ENCODE measurements at places on chromosomes 5 and 9.

DNA sequence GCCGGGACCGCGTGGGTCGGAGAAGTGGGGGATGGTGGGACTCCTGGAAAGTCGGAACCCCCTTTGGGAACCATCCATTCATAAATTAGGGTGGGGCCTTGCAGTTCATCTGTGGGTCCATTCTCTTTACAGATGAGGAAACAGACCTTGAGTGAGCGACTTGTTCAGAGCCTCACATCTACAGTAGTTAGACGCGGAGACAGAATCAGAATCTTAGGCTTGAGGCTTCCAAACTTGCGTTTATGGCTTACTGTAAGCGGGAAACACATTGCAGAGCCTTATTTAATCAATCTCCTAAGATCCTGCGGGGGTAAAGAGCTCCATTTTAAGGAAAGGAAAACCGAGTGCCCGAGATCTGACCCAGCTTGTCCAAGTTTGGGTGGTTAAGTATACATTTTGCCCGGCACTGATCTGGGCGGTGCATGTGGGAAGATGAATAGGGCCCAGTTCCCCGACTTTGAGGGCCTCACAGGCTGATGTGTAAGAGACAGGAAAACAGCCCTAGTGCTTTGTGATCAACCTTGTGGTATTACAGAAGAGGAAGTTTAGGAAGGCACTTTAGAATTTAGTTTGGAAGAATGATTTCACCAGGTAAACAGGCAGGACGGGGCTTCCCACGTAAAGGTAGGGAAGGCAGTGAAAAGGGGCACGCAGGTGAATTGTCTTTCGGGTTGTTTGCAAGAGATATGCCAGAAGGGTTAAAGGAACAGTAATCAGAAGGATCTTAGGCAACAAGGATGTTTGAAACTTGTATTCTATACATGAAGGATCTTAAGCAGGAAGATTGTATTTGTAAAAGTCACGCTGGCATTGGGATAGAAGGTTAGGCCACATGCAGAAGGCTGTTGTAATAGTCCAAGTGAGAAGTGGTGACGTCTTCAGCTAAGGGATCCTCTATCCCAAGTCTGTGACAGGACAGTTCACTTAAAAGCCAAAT, 744 bp downstream of the TARS1 start:
- DNase-seq = peak; percentile 38

DNA sequence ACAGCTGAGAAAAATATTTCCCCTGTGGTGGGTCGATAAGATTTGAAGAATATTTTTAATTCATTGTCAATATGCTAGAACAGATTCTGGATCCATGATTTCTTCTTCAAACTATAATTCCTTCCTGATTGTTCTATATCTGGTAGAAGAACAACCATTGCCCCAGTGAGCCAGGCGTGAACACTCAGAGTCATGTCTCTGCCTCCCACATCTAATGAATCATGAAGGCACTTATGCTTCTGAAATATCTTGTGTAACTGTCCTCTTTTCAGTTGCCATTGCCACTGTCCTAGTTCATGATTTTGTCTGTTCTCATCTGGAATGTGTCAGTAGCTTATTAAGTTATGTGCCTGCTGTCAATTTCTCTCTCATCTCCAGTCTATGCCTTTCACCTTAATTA, 40.0 kb downstream of the GABRG2 start:
- DNase-seq = no peak

GRCh38 chr5:10459080-10460055, 17.7 kb downstream of the ROPN1L start:
- DNase-seq = no peak

DNA sequence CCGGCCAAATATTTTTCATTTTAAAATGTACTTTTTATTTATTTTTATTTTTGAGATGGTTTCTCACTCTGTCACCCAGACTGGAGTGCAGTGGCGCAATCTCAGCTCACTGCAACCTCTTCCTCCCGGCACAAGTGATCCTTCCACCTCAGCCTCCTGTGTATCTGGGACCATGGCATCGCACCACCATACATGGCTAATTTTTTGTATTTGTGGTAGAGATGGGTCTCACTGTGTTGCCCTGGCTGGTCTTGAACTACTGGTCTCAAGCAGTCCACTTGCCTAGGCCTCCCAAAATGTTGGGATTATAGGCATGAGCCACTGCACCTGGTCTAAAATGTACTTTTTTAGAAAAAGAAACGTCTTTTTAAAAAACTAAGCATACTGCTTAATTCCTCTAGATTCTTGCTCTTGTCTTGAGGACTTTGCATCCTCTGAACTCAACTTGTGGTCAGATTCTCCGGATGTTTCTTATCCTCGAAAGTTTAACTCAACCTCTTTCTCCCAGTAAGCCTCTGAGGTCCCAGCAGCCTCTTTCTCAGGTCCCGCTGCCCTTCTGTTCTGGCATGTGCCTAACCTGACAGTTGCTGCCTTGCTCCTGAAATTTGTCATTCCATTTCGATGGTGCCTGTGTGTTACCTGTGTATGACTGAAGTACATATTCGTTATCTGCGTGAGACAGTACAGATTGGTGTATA, 63.0 kb downstream of the TRIO start:
- no peak for DNase-seq

GRCh38 chr5:53089481-53089991, 20.0 kb downstream of the MOCS2 start:
- peak; percentile 33 for DNase-seq

GRCh38 chr5:171483551-171484135, 64.2 kb downstream of the FGF18 start:
- no peak for DNase-seq

- DNase-seq = no peak
These were observed 12.4 kb downstream of the CDC37L1 start for GRCh38 chr9:4691795-4692194.

DNA sequence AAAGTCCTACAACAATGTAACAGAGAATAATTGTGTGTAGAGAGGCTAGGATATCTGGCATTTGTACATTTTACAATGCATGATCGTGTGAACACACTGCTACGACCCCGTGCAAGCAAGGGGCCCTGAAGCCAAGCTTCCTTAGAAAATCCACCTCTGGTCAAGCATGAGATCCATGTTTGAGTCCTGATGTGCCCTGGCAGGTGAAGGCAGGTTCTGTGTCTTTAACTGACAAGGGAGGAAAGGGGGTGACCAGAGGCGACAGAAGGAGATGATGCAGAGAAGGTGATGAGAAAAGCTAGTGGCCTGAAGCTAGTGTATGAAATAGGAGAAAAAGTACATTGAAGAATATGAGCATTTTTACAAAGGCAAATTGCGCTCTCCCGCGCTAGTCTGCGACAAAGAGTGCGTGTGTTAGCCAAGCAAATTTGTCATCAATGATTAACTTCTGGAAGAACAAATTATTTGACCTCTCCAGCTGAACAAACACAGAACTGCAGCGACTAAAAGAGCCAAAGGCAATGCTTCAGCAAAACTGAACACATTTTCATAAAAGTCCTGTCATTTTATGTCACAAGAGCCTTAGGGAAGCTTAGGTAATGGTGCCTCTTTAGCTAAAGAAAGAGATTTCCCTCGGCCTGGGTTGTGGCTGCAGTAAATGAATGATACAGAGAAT, 101.7 kb upstream of the DAPK1 start:
- DNase-seq = no peak

DNA sequence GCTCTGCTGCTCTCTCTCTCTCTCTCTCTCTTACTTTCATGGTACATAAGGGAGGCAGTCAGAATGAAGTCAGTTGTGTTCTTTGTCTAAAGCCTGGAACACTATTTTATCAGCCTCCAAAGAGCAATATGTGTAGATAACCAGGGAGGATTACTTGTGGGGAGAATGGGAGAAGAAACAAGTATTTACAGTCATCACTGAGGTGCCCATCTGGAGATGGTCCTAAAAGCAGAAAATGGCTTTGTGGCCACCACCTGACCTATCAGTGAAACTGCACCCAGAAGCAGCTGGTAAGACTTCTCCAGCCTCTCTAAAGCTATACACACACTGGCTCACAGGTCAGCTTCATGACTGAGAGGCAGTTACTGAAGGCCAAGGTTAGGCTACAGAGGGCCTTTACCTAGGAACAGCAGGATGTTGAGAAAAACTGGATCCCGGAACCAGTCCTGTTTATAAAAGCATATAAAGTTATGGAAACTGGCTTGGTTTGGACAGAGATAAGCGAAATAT, 75.1 kb downstream of the MRPS27 start:
- no peak for DNase-seq

DNA sequence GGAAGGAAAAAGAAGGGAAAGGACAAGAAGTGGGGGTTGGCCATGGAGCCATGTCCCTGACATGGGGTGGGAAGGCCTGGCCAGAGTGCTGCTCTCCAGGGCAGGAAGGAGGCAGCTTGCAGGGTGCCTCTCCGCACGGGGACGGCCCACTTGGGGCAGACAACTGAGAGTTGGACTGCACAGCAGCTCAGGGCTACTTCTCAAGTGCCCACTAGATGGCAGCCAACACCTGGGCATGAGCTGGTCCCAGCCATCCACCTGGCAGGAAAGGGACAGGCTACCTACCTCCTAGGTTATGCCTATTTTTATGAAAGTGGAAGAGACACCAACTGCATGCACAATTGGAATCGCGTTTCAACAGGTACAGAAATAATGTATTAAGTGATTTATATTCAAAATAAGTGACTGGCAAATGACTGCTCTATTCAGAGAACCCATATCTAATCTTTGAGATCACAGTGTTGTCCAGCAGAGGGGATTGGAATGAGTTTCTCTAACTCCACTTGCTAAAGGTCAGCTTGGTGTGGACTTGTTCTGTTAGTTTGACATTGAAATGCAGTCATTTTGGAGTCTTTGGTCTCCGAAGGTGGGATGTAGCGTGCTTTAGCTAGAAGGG, 113.4 kb downstream of the SYK start:
- peak; percentile 53 for DNase-seq
